ENCODE measurements at places on chromosomes 1 and 21.
A peak's percentile ranks its signal among the peaks of the same experiment; 100 is the strongest.

- DNase-seq: no peak
Observed at GRCh38 chr1:10271869-10272268, 61.5 kb downstream of the KIF1B start.

DNA sequence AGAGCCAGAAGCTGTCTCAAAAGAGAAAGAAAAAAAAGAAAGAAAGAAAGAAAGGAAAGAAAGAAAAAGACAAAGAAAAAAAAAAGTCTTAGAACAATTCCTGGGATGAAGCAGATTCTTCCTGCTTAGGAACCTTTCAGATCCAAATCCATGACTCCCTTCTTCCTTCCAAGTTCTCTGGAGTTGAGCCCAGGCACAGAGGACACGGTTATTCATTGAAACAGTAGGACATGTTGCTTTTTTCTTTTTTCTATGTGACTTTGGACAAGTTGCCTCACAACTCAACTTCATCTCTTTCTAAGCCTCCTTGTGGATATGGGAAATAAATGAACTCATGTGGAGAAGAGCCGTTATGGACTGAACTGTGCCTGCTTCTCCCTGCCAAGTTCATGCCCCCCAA, 14.7 kb upstream of the TNFRSF8 start:
- no peak for DNase-seq

DNA sequence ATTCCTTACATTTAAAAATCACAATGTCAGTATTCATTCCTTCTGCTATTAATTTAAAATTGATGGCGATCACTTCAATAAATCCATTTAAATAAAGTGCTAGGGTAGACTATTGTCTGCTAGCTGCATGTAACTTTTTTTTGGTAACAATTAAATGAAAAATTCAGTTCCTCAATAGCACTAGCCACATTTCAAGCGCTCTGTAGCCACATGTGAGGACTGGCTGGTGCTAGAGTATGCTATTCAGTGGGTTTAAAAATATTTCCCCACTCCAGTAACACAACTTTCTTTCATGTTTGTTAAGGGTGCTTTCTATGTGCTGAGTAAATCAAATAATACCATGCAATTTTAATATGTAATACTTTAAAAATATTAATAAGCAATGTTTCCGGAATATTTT, 108.2 kb downstream of the LTN1 start:
- peak; percentile 17 for DNase-seq

DNA sequence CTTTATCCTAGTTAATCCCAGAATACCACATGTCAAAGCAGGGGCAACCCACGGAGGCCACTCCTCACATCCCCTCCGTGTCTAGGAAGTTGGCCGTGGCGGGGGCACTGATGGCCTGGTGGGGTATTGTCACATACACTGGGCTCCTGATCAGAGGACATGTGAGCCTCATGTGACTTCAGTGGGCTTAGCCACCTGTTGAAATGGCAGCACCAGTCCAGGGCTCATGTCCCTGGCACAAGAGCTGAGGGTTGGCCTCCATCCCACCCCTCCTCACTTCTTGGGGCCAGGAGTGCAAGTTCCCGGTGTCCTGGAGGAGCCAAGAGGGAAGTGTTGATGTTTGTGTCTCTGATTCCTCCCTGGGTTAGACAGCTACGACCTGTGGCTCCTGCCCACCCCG, 313.4 kb downstream of the CAMTA1 start:
- DNase-seq: no peak

DNA sequence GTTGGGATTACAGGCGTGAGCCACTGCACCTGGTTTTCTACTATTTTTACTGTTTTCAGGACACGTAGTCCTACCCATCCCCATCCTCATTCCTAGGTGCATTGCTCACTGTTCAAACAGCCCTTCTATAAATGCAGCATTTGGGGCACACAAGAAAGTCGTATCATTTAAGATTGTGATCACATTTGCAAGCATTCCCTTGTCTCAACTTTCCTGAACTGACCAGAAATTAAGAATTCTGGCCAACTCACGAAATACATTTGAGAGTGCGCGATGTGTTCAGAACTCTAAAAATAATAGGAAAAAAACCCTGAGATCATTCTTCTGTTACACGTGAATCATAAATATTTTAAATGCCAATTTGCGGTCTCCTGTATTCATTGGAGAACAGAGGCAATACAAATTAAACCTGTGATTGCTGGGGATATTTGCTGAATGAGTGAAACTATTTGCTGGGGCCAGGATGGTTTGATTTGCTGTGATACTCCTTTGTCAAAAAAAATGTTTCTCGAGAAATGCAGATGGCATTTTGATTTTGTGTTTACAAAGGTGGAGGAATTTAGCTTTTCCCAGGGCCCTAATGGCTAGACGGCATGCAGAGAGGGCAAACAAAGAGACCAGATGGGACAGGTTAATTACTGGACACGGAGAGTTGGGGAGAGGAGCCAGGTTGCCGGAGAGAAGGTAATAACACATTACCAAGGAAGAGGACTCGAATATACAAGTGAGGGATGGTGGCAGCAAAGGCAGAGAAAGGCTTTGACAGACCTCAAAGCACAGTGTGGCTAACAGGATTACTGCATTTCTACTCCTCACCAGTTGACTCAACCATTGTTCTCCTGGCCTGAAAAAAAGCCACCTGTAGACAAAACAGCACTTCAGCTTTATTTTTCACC, 38.4 kb downstream of the STPG1 start:
- DNase-seq: no peak

GRCh38 chr1:94667818-94668217, 126.3 kb upstream of the F3 start:
- DNase-seq: no peak

DNA sequence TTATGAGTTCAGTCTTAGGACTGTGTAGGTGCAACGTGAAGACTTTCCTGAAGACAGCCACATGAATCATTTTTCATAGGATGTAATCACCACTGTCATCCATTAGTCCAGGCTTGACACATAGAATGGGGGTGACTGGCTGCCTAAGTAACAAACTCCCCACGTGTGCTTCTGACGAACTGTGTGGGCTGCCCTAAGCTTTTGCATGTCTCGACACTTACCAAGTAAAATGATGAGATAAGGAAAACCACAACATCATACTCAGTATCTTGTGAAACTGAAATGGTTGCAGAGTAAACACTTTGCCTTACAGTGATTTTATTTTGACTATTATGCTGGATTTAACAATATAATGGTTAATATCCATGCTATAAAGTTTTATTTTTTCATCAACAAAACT, 19.5 kb downstream of the ERG start:
- peak; percentile 44 for DNase-seq

- no peak for DNase-seq
Observed at GRCh38 chr1:211633524-211633846, 41.9 kb downstream of the NEK2 start.

DNA sequence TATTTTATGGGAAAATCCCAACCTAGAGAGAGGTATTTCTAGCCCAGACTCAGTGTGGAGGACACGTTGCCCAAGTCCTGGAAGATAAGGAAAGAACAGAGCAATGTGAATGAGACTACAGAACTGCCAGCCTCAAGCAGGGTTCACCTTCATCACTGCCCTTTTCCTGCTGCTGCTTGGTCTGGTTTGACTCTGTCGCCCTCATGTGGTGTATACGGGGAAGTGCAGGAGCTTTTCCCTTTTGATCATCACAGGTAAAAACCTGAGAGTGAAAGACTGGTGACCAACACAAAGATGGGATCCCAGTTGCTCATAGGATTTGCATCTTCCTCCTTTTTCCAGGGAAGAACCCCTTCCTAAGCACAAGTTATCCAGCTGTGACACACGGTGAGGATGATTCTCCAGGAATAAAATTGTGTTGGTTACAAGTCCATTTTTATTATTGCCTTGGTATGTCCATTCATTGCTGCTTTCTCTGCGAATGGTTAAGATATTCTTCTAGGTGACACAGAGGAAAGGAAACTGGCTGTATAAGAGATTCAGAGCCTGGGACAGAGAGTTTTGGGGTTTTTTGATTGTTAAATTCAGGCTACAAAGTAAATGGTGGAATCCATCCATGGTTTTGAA, 89.5 kb upstream of the CD53 start:
- DNase-seq: peak; percentile 75

DNA sequence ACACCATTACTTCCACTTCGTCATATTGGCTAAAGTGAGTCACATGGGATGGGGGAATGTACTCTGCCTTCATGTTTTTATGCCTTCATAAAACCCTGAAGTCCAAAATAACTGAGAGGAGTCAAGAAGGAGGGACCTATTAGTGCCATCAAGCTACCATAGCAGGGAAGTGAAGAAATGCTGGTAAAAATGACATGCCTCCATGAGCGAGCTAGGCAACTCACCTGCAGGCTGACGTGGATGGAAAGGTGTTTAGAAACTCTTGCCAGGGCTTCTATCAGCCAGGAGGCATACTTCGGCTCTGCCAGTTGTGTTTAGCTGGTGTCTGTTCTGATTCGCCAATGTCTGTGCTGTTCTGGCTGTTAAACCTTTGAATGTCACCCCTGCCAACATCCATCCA, 424.4 kb upstream of the USP24 start:
- no peak for DNase-seq

DNA sequence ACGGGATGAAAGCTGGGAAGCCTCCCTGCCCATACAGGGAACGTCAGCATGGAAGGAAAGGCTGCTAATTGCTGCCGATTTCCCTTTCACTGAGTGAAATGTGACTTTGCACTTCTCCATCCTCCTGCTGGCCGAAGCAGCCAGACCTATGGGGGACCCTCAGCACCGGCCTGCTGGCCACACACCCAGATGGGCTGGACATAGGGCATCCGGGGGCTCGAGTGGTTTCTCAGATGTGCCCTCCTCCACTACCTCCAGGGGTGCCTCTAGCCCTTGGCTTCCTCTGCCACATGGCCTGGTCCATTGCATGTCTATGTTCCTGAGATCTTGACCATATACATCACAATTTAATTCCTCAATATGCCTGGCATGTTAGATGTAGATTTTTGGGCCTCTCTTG, 79.7 kb downstream of the LRRN2 start:
- DNase-seq: no peak

- no peak for DNase-seq
Observed at GRCh38 chr1:201573030-201573429, 34.1 kb downstream of the NAV1 start.

DNA sequence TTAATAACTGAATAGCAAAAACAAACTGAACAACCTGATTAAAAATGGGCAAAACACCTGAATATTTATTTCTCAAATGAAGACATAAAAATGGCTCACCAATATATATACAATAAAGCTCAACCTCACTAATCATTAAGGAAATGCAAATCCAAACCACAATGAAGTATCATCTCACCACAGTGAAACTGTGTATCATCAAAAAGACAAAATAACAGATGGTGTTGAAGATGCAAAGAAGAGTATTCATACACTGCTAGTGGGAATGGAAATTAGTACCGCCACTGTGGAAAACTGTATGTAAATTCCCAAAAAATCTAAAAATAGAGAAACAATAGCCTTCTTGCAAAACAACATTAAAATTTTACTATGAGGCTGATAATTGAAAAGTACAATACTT, 1660.1 kb upstream of the B3GALT2 start:
- no peak for DNase-seq

GRCh38 chr1:229191066-229191674, 79.7 kb upstream of the RAB4A start:
- DNase-seq: no peak

- DNase-seq: no peak
Observed at GRCh38 chr1:203424861-203425662, 50.5 kb upstream of the PRELP start.

DNA sequence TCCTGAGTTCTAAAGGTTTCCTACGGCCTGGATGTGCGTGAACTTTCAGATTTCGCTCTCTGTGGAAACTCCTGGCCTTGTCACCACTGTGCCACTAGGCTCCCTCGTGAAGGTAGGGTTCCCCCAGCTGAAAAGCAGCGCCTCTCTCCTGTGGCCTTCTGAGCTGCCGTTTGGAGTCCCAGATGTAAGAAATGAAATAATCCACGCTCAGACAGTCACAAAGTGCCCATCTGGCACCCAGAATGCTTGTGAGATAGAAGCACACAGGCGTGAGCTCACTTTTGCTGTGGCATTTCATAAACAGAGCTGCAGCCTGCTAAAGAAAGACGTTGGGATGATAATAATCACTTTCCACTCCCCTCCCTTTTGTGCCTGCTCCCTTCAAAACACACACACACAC, 65.8 kb downstream of the LMO4 start:
- DNase-seq: no peak

DNA sequence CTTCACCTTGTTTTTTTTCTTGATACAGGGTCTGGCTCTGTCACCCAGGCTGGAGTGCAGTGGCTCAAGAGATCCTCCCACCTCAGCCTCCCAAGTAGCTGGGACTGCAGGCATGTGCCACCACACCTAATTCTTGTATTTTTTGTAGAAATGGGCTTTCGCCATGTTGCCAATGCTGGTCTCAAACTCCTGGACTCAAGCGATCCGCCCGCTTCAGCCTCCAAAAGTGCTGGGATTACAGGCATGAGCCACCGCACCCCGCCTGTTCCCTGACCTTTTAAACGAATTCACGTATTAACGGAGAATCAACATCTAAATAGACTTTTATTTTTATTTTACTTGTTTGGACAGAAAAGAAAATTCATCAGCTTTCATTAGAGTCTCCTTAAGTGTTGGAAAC, 104.8 kb downstream of the PGBD5 start:
- DNase-seq: no peak

DNA sequence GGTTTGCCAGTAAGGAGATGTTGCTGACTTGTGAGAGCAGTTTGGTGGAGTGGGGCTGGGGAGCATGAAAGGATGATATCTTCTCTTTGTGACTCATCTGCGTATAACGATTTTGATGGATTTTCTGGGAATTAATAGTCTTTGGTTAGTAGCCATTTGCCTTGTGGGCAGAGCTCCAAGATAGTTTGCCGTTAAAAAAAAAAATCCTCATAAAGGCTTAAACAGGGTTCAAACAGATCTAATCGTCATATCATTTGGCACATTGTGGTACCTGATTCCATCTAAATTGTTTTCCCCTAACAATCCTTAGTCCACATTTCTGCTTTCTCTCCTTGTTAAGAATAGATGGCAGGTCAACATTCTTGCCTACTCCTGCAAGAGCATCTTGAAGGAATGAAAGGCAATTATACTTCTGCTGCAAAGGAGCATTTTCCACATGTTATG, 168.0 kb downstream of the PPP1R12B start:
- no peak for DNase-seq

DNA sequence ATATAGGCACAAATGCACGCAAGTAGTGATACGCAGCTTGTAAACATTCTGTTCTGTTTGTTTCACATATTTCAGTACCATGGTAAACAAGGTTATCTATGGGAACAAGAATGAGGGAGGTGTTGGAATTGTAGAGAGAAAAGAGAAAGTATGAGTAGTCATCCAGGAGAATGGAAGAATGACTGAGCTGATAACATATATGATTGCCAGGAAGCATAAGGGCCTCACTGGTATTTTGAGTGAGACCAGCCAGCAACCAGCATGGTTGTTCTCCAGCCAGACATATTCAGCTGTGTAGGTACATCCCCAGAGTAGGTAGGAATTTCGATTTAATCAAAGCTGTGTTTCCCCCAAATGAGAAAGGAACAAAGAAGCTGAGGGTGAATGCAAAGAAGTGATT, 58.9 kb upstream of the ARTN start:
- DNase-seq: no peak

DNA sequence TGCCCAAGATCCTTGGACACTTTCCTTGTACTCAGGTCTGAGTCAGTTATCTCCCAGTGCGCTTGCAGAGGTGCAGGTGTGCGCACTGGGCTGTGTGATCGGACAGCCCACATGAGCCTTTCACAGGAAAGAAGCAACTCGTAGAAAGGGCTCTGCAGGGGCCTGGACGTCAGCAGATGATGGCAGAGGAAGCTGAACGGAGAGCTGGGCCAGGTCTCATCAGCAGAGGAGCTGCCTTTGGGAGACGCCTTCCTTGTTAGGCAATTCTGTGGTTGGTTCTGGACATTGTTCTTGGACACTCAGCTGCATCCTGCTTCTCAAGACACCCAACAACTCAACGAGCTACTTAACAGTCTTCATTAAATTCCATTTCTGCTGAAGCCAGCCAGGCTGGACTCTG, 7.5 kb upstream of the PROK1 start:
- DNase-seq: no peak
